ENCODE measurements at places on chromosomes 13 and 19.

GRCh38 chr19:588741-589692, 664 bp upstream of the HCN2 start:
- DNase-seq = no peak

DNA sequence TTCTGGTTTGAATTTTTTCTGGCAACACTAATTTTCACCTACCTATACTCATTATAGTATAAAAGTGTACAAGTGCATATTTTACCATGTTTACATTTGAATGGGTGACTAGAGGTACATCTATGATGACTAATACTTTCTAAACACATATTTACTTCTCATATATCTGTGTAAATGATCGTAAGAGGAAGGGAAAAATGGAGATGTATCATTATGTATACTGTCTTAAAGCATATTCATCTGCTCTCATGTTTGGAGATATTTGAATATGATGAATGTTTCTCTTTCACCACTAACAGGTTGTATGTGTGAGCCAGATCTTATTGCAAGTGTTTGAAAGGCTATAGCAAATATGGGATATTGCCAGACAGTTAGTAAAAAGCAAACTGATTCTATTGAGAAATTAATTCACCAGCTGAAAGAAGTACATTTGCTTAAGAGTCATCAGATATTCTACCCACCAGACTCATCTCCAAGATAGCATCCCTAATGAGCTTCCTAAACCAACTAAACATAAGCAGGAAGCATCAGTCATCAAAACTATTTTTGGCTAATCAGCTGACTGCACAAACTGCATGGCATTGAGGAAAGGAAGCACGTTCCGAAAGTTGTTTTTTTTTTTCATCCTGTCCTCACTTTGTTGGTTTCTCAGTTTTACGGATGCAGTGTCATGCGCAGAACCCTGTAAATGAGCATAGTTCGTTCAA, 738.2 kb downstream of the GPC5 start:
- no peak for DNase-seq

DNA sequence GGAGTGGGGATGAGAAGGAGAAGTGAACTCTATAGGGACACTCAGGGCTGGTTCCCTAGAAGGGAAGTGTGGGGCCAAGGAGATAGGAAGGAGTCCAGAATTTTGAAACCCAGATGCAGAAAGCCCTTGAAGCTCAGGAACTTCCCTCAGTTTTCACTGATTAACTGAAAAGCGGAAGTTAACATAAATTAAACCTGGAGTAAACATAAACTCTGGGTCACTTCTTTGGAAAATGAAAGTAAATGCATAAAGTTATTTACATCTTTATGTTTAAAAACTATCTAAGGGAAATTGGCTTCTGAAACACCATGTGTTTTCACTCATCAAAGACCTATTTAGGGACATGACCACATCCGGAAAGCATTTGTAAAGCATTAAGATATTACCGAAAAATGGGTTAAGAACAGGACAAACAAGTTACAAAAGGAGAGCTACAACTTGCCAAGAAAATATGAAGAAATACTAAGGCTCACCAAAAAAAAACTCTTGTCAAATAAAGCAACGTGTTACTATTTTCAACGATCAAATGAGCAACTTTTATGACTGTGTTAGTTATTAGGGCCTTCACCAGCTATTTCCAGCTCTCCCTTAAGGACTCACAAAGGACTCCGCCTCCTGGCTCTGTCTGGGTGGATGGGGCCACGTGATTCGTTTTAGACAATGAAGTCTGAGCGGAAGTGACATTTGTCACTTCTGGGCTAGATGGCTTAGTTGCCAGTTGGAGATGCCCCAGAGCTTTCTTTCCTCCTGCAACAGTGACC, 439.1 kb upstream of the ZNF507 start:
- DNase-seq = no peak

GRCh38 chr19:47582320-47582909, 9.5 kb upstream of the ZNF541 start:
- DNase-seq = no peak

DNA sequence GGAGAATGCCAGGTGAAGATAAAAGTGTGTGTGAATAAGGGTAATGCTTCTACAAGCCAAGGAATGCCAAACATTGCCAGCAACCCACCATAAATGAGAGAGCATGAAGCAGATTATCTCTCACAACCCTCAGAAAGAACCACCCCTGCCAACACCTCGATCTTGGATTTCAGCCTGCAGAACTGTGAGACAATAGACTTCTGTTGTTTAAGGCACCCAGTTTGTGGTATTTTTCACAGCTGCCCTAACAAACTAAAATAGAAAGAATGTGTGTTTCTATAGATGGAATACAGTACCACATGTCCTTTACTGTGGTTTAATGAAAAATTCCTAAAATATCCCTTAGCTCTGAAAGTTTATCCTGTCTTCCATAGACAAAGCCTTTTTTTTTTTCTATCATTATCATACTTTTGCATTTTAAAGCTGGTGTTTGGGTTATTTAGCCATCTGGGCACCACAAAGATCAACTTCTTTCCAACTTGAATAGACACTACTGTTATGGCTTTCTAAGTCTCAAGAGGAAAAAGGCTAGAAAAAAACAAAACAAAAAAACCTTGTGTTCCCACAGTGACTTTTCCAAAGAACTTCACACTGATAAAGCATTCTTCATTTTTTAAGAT, 505.6 kb downstream of the KCTD12 start:
- no peak for DNase-seq

- no peak for DNase-seq
These were observed 213.6 kb downstream of the RGCC start for GRCh38 chr13:41670873-41671443.

DNA sequence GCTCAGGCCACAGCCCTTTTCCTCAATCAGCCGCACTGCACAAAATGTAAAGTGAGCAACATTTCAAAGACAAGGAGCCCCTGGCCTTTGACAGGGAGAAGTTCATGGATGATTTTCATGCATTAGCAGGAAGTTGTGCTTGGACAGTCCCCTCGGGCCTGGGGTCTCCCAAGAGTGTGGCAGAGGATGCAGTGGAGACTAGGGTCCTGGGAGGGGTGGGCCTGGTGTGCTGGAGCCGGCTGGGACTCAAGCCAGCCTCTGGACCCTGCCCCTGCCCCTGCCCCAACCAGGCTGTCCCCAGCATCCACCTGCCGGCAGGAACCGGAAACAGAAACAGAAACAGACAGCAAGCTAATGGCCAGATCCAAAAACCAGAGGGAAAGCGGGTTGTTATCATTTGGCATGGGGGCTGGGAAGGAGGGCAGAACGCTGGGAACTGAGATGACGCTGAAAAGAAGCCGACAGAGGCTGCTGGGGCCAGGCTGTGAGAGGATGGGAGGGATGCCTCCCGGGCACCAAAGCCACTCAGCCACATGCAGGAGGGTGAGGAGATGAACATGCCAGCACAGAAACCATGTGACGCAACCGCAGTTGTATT, 2.3 kb downstream of the GAS6 start:
- no peak for DNase-seq

GRCh38 chr13:41426047-41426446, 31.3 kb upstream of the RGCC start:
- DNase-seq = no peak

GRCh38 chr13:24166561-24166960, 6.0 kb downstream of the SPATA13 start:
- DNase-seq = no peak

DNA sequence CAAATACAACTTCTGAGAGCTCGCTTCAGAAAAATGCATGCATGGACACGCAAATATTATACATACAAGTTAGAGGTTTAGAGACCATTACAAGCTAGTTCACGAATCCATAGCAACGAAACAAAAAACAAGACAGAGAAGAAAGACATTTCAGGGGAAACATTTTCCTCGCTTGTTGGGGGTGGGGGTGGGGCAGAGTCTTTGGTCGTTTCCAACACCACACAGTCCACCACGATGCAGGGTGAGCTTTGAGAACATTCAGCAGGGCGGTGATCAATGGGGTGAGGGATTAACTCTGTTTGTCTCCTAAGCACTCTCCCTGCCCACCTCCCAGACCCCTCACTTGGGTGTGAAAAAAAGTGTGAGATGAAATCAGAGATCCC, 651 bp downstream of the OXGR1 start:
- DNase-seq = no peak

DNA sequence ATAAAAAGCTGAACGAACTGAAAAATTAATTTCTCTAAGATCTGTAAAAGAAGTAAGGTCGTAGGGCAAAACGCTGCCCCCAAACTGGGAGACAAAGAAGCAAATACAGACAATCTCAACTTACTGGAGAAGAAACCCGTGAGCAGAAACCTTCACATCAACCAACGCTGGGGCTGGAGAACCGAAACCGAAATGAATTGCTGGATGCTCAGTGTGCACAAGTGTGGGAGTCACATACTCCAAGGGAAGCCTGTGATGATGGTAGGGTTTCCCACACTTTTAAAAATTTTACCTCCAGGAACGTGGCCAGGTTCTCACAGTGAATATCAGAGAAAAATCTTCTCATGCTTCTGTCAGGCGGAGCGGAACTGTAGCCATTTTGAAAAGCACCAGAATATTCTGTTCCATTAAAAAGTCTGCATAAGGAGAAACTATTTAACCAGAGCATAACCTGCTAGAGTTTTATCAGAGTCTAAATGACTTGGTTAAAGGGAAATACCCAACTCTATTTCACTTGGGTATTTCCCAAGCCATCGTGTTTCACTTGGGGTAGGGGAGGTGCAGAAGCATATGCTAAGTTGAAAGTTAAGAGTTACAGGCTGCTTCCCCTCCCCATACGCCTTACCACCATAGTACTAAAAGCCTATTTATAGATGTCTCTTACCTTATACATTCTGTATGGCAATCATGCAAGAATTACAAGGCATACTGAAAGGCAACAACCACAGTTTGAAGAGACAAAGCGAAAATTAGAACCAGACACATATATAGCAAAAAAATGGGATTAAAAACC, 110.5 kb upstream of the SLITRK1 start:
- DNase-seq = no peak

DNA sequence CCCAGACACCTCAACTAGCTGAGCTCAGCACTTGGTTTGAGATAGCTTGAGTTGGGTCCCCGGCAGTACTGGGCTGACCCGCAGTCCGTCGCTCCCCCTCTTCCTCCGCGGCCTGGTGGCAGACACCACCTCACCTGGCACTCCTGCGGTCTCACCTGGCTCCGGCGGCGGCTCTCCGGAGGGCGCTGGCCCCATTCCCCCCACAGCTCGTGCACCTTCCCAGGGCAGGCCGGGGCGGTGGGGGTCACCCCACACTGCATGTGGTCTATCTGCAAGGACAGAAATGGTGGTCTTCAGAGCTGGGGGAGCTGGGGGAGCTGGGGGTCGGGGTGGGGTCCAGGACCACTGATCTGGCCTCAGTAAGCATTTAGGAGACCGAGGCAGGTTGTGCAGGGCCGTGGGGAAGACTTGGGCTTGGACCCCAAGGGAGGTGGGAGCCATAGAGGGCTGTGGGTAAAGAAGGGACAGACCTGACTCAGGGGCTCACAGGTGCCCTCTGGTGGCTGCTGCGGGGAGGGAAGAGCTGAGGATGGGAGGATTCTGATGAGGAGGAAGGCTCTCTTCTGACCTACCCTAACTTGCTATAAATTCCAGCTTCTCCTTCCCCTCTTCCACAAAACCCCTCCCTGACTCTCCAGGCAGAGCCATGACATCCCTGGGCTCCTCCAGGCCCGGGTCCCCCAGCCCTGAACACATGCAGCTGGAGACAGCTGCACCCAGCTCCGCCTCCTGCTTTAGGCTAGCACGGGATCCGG, 6.7 kb upstream of the PLIN4 start:
- peak; percentile 63 for DNase-seq

- DNase-seq = peak; percentile 7
These were observed 665 bp downstream of the ZNF347 start for GRCh38 chr19:53158119-53158656.

GRCh38 chr13:24038405-24038804, 122.1 kb upstream of the SPATA13 start:
- no peak for DNase-seq

DNA sequence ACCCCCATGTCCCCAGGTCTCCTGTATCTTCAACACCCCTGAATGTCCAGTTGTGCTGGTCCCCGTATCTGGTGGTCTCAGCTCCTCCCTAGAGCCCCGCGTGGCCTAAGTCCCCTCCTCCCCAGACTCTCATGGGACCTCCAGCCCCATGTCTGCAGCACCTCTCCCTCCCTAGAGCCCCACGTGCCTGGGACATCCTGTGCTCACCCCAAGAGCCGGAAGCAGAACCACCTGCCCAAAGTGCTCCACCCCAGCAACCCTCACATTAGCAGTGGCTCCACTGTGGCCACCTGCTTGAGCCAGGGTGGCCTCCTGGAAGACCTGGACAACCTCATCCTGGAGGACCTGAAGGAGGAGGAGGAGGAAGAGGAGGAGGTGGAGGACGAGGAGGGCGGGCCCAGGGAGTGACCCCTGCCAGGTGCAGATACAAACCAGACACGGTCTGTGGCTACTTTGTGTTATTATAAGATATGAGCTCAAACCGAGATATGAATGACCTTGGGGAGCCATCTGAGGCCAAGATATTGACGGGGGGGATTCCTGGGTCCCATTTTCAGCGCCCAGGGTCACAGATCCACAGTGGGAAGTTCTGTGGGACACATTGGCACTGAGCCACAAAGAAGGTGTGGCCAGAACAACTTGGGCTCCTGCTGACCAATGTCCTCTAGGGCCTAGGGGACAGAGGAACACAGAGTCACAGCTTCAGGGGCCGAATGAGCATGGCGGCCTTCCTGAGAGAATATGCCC, 6.0 kb downstream of the SHFL start:
- no peak for DNase-seq

DNA sequence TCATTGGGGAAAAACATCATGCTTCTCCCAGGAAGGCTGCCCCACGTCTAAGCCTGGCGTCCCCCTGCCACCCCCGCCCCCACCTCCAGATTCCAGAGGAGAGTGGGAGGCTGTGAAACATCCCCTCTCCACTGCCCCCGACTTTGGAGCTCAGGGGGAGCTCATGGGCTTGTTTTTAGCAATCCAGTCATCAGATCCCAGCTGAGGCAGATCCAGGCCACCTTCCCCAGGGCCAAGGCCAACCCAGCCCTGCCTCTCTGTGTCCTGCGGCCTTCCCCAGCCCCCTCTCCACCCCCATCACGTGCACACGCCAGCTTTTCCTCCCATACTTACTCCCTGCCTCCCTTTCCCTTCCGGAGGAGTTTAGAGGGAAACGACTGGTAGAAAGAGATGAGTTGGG, 38.8 kb downstream of the SHISA2 start:
- no peak for DNase-seq

GRCh38 chr13:39415008-39415802, 187.8 kb downstream of the LHFPL6 start:
- no peak for DNase-seq

- DNase-seq = no peak
These were observed 1.8 kb upstream of the ATP11A start for GRCh38 chr13:112687836-112688559.
